ENCODE measurements at places on chromosomes 4 and X.
A peak's percentile ranks its signal among the peaks of the same experiment; 100 is the strongest.

DNA sequence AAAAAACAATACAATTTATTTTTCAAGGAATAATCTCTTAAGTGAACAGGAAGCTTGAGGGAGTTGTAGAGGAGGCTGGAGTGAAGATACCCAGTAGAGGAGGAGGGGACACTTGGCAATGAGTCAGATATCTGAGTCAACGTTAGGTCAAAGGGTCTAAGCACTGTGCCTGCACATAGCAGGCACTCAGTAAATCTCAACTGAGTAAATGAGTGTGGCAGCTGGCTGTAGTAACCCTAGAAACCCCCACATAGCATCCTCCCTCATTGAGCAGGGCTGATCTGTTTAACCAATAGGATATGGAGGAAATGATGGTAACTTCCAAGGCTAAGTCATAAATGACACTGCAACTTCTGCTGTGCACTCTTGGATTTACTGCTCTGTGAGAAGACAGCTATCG is 186.0 kb upstream of the FAM241A start:
- peak; percentile 40 for DNase-seq

GRCh38 chrX:153883163-153883843 is 2.7 kb downstream of the L1CAM start:
- no peak for DNase-seq

DNA sequence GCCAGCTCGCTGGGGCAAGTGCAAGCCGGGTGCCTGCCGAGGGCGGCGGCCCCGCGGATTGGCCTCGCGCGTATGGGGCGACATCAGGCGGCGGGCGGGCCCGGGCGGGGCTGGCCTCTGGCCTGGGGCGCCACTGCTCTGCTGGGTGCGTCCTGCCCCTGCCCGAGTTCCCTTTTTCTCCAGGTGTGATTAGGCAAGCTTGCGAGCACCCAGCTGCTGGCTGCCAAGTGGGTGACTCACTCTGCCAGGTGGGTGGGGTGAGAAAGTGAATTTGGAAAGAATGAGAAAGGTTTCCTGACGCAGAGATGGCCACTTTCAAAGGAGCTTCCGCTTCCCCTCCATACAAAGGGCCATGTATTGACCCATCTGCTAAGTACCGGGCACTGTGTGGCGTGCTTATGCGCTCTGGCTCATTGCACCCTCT is 32.5 kb downstream of the FGFBP1 start:
- no peak for DNase-seq

- no peak for DNase-seq
Observed at GRCh38 chr4:64545593-64545992, 136.3 kb upstream of the TECRL start.

GRCh38 chrX:139905051-139905450 is 27.8 kb downstream of the ATP11C start:
- no peak for DNase-seq

- peak; percentile 88 for DNase-seq
Observed at GRCh38 chr4:110869114-110869513, 246.2 kb upstream of the PITX2 start.

- DNase-seq, result no peak
Observed at GRCh38 chr4:85399270-85399669, 75.7 kb upstream of the ARHGAP24 start.

- DNase-seq, result peak; percentile 7
Observed at GRCh38 chr4:64713256-64713840, 304.1 kb upstream of the TECRL start.

GRCh38 chr4:53004497-53005148 is 142.5 kb downstream of the RASL11B start:
- no peak for DNase-seq

DNA sequence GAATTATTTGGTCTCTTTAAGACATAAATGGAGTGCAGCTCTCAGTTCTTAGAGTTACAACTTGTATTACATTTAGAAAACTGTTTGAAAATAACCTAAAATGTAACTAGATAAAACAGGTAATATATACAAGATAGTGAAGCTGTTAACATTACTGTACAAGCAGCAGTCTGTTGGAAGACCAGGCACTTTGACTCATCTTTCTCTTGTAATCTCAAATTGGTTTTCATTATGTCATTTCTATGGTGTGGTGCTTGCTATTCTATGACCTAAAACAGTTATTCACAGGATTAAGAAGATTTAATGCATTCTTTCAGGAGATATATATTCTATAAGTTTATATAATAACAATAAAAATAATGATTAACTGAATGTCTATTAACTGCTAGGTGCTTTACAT is 282.5 kb upstream of the PITX2 start:
- no peak for DNase-seq
